ENCODE measurements at places on chromosomes 7 and 10. TPM values are rescaled to one million over a fixed set of nuclear protein-coding genes. Genes with fewer than 3 reads are reported as not detected.

DNA sequence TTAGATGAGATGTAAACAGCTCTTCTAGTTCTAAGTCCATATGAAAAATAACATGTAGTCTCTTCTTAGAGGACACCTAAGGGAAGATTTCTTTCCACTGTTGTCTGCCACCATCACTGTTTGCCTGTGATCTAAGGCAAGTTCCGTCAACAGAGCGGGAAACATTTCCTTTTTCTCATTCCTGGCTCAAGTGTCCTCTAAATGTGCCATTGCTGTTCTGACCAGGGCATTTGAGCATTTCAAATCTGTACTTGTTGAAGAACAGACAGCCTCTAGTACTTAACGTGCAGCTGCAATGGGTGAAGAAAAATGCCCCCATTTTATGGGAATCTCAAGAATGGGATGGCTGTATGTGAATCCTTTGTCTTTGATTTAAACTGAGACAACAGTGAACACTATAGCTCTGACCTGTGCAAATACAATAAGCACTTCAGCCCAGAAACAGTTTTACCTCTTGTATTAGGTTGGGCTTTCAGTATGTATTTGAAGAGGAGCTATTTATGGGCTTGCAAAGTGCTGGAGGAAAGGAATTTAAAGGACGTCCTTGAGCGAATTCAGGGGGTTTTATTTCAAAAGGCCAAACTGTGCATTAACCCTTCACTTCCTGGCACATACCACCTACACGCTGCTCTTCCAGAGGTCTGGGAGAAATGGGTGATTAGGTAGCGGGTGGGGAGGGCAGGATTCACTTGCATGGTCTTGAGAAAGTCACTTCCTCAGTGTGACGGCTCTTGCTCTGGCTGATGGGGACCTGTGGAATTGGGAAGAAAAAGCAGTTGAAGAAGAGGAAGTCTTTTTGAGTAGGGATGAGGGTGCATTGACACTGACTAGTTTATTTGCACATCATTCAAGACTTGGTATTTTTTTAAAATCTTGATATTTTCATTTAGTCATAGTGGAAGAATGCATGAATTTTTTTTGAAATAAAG lies 66.1 kb downstream of the THNSL1 start:
- DNase-seq, result peak; percentile 87

DNA sequence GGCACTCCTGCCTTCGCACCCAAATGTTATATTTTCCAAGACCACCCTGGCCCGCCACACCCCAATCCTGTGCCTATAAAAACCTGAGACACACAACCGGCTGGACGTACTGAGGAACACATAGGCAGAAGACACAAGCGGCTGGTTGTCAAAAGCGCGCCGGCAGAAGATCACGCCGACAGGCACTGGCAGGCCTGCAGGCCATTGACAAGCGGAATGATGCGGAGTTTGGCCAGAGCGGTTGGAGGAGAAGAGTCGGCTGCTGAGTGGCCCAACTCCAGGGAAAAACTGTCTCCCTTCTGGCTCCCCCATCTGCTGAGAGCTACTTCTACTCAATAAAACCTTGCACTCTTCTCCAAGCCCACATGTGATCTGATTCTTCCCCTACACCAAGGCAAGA lies 39.7 kb upstream of the SAMD8 start:
- no peak for DNase-seq

DNA sequence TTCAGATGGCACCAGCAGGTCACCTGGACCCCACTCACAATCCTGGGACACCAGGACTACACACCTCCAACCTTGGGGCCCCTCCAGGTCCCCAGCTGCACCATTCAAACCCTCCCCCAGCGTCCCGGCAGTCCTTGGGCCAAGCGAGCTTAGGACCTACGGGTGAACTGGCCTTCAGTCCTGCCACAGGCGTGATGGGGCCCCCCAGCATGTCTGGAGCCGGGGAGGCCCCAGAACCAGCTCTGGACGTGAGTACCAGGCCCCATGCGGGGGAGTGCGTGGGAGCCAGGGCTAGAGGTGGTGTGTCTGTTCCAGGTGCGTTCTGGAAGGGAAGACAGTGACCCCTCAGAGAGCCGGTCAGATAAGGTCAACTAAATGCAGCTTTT lies 17.8 kb downstream of the ZMIZ2 start:
- DNase-seq, result no peak

GRCh38 chr7:24227068-24227467 lies 56.9 kb upstream of the NPY start:
- DNase-seq, result no peak

DNA sequence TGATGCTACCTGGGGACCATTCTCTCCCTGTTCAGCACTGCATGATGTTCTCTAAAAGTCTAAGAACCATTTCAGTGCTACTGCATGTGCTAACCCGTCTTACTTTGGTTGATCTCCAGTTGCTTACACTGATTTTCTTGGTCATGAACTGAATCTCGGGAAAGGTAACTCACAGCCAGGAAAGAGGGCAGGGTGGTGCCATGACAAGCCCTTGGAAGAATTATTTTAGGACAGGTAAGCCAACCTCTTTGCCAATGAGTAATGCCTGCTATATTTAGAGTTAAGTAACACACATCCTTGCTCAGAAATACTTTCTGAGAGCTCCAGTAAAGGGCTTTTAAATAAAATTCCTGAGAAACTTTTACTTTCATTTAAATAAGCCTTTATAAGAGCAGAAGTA lies 126.7 kb downstream of the ARL4A start:
- no peak for DNase-seq

DNA sequence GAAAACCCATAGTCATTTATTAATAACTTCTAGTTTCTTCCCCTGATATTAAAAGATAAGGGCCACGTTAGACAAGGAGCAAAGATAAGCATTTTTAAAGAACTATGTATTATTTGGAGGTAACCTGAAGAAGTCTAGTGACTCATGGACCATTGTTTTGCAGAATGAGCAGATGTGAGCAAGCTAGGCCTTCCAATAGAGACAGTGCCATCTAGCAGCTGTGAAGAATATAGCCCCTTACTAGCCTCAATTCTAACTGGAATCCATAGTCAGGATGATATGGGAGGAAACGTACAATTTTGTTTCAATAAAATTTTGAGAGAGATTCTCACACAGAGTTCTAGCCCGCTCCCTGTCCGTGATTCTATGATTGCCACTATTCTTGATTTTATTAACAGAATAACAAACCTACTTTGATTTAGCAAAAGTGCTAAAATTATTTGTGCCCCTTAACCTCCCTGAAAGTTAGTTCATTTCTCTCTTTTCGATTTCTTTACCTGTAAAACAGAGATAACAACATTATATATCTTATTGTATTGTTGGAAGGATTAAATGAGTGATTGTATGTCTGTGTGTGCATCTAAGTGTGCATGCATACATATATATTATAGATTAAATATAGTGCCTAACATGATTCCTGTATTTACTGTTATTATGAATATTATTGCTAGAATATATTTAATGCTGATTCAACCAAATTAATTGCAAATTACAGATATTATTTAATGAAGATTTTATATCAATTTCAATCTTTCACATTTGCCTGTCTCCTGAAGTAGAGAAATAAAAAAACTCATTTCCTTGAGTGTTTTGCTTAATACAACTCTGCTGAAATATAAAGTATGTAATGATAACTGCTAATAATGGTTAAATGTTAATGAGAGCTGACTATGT lies 22.7 kb downstream of the FAM237B start:
- DNase-seq, result no peak

DNA sequence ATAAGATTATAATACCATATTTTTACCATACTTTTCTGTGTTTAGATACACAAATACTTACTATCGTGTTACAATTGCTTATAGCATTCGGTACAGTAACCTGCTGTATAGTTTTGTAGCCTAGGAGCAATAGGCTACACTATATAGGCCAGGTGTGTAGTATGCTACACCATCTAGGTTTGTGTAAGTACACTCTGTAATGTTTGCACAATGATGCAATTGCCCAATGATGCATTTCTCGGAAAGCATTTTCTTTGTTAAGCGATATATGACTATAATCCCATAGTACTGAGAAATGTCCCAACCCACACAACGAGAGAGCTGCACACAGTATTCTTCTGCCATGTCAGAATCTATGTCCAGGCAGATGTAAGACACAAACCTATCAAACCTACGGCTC lies 160.0 kb downstream of the NEBL start:
- DNase-seq, result no peak

DNA sequence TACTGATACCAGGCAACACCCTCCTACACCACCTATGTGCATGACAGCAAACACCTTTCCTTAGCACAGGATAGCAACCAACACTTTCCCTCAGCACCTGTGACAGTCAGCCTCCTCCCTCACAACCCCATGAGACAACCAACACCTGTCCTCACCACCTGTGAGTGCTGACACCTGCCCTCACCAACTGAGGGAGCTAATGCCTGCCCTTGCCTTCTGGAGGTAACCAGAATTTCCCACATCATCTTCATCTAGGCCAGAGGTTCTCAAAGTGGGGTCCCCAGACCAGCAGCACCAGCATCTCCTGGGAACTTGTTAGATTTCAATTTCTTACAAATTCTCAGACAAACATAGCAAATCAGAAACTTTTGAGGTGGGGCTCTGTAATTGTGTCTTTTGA lies 112.5 kb downstream of the GRID1 start:
- no peak for DNase-seq

DNA sequence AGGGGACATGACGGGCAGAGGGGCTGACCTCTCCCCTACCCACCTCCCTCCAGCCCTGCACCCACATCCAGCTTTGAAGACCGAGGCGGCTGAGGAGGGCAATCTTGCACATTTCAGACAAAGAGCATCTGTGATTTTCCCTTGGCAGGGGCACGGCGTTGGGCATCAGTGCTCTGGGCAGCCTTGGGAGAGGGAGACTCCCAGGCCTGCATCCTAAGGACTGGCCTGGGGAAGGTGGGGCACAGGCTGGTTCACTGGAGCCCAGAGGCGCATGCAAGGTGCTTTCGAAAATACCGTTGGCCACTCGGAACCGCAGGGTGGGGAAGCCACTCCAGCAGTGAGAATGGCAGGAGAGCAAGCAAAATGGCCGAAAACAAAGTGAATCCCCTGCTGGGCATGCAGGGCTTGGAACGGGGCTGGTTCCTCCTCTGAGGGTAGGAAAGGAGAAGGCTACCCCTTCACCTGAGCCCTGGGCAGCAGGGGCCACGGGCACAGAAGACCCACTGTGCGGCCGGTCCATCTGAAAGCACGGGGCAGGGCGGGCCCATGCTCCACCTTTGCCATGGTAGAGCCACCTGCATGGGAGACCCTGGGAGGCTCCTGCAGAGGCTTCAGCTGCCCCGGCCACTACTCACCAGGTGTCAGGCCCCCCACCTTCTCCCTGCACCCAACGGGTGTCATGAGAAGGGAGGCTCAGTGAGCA lies 49.8 kb downstream of the EBF3 start:
- no peak for DNase-seq

- DNase-seq, result no peak
Observed at GRCh38 chr7:116166156-116166555, 44.2 kb upstream of the TES start.

Gene BLOC1S2
- 20.4 TPM for total RNA-seq

Gene FAM25C
- not detected for total RNA-seq

Gene NANOS1
- 15.0 TPM for total RNA-seq
